ENCODE measurements at places on chromosomes 7 and 10. TPM values are rescaled to one million over a fixed set of nuclear protein-coding genes. Genes with fewer than 3 reads are reported as not detected.

Gene LEP
- not detected for polyA plus RNA-seq

Gene UPF2
- polyA plus RNA-seq, result 3.3 TPM

Gene MYOZ1
- not detected for polyA plus RNA-seq

Gene THSD7A
- 3.3 TPM for polyA plus RNA-seq

Gene MMRN2
- 143 TPM for polyA plus RNA-seq

Gene VAX1
- polyA plus RNA-seq, result not detected

Gene CTNNA3
- polyA plus RNA-seq, result not detected

Gene FAM25A
- not detected for polyA plus RNA-seq

Gene GPR141
- not detected for polyA plus RNA-seq

DNA sequence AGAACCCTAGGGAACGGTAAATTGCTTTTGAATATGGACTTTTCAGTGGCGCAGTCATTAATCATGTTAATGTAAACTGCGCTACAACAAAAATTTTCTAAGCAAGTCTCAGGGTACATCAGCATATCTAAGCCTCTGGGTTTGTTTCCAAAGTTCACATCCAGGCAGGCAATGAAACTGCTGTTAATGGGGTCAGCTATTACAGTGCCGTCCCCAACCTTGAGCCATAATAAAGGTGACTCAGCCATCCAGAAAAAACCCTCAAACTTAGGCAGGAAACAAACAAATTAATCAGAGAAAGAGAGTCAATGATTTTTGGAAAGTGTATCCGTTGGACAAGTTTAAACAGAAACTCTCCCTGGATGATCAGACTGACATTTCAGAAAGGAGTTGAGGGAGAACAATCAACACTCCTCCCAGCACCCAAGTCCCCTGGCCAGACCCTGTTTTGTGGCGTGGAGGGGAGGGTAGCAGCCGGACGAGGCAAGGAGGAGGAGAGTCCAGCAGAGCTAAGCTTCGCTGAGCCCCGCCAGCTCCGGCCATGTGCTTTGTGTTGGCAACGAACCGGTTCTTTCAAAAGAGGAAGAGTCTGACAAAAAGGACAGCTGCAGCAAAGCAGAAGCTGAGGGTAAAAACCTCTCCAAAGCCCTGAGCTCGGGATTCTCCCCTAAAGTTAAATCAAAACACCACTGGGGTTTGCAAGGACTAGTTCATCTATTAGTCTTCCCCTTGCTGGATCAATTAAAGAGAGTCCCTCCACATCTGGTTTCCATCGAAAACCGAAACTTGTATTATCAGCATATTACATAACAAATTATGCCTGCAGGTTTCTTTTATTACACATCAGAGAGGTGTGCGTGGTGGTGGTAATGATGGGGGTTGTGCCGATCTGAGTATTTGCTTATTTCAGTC is 3.6 kb downstream of the FAM53B start:
- DNase-seq, result peak; percentile 80

- no peak for DNase-seq
Measured at GRCh38 chr7:142753366-142753765, 4.1 kb downstream of the PRSS1 start.

DNA sequence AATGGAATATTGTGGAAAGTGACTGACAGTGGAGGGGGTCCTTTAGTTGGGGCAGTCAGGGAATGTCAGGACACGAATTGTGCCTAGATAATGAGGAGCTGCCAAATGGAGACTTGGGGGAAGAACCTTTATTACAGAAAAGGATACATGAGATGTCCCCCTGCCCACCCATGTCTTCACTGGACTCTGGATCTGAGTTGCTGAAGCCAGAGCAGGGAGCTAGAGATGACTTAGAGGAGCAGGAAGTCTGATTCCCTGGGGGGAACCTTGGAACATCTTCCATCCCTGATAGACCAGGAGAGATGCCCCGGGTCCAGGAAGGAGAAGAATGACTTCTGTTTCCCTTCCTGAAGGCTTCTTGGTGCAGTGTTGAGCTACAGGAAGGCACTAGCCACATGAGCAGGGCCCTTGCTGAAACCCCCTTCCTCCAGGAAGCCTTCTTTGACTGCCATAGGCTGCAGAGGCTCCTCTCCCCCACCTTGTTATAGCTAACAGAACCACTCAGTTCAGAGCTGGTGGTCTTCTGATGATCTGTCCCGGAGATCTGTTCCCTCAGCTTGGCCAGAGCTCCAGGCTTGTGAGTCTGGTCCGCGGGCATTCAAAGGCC is 747 bp upstream of the NEURL1 start:
- no peak for DNase-seq

GRCh38 chr7:44559485-44559884 is 14.2 kb downstream of the DDX56 start:
- no peak for DNase-seq

DNA sequence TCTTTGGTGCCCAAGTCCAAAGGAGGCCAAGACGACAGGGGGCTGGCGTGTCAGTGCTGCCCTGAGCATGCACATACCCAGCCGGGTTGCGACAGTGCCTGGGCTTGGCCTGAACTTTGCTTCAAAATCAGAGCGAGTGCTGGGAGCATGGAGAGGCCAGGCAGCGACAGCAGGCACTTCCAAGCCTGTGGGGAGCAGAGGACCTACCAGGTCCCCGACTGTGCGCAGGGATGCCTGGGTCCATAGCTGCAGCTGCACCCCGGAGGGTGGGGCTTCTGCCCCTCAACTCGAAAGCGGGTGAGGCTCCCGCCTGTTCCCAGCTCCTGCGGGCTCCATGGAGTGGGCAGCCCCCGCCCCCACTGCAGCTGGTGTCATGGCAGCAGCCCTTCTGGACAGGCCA is 79.1 kb downstream of the HDAC9 start:
- no peak for DNase-seq

GRCh38 chr10:28947171-28947570 is 269.9 kb downstream of the BAMBI start:
- peak; percentile 9 for DNase-seq

DNA sequence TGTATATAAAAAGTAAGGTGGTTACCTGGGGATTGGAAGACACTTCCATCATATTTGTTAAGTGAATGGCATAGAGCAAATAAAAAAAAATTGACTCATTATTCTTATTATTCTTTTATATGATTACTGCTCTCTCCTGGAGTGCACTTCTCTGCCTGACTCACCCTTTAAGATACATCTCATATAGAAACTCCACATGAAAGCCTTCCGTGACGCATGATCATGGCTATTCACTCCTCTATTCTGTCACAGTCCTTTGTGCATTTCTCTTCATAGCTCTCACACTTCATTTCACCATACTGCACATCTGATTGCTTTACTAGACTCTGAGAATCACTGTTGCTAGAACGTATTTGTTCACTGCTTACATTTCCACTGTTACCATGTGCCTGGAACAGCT is 597.3 kb downstream of the CNTNAP2 start:
- DNase-seq, result no peak

DNA sequence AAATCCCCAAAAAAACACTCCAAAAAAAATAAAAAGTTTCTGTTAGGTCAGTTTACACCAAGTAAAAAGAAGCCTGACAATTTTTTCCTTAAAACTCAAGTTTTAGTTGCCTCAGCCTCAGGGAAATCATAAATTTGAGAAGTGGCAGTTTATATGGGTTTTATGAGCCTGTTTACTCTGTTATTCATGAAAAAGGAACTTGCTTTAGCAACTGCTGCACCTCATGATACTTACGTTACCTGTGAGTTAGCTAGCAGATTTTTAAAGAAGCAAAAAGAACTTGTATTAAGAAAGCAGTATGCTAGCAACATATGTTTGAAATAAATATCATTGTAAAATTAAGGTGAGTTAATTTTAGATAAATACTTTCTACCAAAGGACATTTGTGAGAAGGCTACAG is 1264.5 kb upstream of the PHF14 start:
- no peak for DNase-seq

- peak; percentile 95 for DNase-seq
Measured at GRCh38 chr7:73715648-73716317, 3.7 kb downstream of the STX1A start.

GRCh38 chr10:34047389-34047788 is 712.9 kb upstream of the NRP1 start:
- no peak for DNase-seq

DNA sequence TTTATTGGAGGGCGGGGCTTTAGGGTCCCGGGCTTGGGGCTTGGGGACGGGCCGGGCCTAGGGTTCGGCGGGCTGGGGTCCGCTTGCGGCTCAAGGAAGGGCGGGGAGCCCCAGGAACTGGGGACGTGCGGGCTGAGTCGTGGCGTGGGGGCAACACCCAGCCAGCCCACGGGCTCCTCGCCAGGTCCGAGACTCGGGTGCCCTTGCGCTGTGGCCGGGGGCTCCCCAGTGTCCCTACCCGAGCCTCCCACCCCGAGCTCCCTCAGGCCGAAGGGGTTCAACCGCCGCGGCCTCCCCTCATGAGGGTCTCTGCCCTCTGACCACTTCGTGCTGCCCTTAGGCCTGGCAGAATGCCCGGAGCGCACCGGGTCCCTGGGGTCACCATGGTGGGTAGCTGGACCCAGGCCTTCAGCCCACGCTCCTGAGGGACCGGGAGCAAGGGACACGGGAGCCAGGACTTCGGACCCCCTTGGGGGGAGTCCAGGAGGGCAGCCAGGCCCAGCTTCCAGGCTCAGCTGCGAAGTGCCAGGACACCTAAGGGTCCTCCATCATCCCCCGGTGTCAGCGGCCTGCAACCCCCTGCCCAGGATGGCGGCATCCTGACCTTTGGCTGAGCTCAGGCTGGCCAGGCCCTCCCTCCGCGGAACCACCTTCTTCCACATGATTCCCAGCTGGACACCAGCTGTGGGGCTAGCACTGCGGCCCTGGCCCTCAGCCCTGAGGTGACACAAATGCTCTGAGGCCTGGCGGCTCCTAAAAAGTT is 524 bp upstream of the FUOM start:
- no peak for DNase-seq

DNA sequence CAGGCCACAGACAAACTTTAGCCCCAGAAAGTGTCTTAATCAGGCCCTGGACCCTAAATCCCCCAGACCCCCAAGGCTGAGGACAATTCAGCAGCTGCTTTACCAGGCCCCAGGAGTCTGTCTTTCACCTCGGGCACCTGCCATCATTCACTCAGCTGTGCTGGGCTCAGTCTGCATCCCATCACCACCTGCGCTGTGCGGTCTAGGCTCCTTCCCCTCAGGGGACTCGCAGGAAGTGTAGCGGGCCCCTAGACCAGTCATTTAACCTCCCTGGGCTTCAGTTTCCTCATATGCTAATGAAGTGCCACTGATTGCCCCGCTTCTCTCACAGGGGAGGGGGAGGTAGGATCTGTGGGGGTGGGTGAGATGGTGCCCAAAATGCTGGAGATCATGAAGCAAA is 76.4 kb upstream of the ZMIZ1 start:
- no peak for DNase-seq

All from endothelial cell of umbilical vein (primary cell).